ENCODE measurements at places on chromosomes 12 and 14.

- DNase-seq: no peak
Measured at GRCh38 chr12:41940571-41940970, 204.1 kb downstream of the GXYLT1 start.

DNA sequence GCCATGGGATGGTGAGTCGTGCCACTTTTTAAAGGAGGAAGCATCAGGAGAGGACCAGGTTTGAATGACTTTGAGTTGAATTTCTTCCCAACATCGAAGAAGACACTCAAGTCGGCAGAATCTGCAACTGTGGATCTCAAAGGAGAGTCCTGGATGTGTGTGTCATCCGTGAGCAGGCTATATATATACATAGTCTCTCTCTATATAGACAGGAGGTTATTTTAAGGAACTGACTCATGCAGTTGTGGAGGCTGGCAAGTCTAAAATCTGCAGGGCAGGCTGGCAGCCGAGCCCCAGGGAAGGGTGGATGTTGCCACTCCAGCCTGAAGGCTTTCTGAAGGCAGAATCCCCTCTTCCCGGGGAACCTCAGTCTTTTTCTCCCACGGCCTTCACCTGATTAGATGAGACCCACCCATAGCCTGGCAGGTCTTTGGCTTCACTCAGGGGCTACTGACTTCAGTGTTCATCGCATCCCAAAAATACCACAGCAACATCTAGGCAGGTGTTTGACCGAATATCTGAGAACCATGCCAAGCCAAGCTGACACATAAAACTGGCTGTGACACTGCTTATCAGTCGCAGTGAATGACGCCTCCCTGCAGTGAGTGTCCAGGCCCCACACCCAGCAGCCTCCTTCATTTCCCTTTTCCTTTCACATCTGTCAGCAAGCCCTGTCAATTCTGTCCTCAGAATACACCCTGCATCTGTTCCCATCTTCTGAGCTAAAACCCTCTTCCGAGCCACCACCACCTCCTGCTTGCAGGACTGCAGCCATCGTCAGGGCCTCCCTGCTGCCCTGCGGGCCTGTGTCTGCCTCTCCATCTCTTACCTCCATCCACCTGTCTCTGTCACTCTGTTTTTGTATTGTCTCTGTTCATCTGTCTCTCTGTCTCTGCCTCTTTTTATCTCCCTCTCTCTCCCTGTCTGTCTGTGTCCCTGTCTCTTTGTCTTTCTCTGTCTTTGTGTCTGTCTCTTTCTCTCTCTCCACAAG is 54.0 kb downstream of the ZNF664 start:
- no peak for DNase-seq

DNA sequence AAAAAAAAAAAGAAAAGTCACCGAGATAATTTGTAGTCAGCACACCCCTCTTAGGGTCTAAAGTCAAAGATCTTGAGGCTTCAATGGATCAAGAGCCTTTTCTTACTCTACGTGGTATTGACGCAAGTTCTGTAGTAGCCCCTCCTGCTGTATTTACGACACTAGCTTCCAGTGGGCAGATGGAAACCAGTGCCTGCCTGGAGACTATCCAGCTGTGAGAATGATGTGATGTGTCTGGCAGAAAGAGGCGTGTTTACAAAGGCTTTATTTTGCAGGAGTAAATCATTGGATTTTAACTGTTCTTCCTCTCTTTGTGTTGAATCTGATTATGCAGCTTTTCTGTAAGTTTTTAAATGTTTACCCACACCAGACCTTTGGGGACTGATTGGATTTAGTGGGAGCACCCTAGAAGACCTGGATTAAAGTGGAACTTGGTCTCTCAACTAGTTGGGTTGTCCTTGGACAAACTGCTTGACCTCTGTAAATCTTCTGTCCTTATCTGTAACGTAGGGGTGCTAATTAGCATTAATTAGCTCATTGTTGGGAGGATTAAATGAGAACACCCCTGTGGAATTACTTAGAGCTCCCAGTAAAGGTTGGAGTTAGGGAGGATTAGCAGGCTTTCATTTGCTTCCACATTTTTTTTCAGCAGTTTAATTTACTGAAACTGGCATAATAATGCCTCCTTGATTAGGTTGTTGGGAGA is 72.4 kb downstream of the RASSF3 start:
- DNase-seq: peak; percentile 63

DNA sequence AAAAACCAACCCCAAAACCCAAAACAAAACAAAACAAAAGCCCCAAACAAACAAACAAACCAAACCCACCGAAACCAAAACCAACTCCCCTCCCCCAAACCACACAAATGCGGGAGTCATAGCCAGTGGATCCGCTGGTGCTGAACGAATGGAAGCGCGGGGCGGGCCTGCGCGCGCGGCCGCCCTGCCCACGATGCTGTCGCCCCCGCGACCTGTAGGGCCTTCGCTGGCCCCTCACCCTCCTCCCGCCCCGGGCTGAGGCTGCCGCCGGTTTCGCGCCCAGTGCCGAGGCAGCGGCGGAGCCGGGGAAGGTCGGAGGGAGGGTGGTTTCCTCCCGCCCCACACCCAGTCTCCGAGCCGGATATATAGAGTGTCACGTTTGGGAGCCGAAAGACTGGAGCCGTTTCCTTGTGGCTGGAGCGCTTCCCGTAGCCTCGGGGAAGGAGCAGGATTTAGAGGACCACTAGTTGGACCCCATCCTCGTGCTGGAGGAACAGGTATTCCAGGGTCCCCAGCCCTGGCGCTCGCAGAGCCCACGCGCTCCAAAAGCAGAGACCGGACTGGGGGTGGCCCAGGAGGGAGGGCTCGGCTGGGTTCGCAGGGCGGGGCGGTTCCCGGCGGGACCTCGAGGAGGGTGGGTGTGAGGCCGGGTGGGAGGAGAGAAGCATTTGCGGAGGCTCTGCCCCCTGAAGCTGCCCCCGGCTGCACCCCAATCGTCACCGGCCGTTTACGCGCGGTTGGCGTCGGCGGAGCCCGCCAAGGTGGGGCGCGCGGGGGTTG is at the start of gene FAR2:
FAR2 (plus strand) TSS at position 368 of the 780 bp plus-strand sequence. CDS start 121,172 bp downstream, outside the sequence.
- peak; percentile 74 for DNase-seq

- DNase-seq: no peak
Measured at GRCh38 chr12:101051901-101052550, 158.0 kb downstream of the SLC5A8 start.

- DNase-seq: no peak
Measured at GRCh38 chr14:91870001-91870400, 2.7 kb upstream of the TC2N start.

- DNase-seq: no peak
Measured at GRCh38 chr14:52845081-52845480, 53.7 kb upstream of the GNPNAT1 start.

DNA sequence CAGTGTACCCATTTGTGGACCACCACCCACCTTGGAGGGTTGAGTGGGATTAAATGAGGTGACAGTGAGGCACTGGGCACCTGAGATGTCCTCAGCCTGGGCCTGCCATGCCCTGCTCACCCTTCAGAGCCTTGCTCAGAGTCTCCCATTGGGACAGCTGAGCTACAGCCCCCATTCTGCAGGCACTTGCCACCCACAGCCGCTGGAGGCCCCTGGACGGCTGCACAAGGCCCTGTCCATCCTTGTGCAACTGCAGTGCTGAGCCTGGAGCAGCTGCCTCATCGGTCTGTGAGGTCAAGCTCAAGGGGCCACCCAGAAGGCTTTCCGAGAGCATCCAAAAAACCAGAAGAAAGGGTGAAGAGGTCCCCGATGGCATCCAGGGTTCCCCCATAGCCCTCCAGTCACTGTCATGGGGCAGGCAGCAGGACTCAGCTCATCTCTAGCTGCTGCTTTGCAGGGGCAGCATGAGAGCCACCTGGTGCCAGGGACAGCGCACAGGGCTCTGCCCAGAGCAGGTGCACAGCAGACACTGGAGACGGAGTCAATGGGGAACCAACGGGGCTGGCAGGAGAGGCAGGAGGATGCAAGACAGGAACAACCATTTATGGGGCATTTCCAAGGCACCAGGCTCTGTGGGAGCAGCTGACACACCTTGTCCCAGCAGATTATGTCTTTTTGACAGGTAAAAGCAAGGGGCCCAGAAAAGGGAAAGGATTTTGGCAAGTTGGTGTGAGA is 84.6 kb downstream of the ARL6IP4 start:
- DNase-seq: no peak

GRCh38 chr12:121444842-121445202 is 44.9 kb downstream of the RNF34 start:
- DNase-seq: no peak

GRCh38 chr12:12877781-12878455 is 13.4 kb upstream of the GPRC5A start:
- no peak for DNase-seq

- no peak for DNase-seq
Measured at GRCh38 chr14:55614304-55614703, 34.3 kb downstream of the KTN1 start.

DNA sequence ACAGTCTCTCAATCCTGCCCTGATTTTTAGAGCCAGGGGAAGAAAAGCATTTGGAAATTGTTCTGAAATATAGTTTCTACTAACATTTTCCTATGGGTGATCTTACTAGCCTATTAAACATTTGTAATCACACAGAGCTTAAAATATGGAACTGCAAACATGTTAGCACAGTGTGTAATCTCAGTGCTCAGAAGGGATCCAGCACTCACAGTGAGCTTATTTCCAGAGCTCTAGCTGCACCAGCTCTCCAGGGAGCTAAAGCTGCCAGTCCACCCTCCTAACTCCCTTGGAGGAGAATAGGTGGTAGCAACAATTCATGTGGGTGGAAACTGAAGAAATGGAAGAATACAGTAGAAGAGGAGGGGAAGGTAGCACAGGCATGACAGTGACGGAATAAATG is 64.9 kb upstream of the SYT1 start:
- no peak for DNase-seq

- no peak for DNase-seq
Measured at GRCh38 chr12:110279566-110280375, 1.3 kb upstream of the ATP2A2 start.

DNA sequence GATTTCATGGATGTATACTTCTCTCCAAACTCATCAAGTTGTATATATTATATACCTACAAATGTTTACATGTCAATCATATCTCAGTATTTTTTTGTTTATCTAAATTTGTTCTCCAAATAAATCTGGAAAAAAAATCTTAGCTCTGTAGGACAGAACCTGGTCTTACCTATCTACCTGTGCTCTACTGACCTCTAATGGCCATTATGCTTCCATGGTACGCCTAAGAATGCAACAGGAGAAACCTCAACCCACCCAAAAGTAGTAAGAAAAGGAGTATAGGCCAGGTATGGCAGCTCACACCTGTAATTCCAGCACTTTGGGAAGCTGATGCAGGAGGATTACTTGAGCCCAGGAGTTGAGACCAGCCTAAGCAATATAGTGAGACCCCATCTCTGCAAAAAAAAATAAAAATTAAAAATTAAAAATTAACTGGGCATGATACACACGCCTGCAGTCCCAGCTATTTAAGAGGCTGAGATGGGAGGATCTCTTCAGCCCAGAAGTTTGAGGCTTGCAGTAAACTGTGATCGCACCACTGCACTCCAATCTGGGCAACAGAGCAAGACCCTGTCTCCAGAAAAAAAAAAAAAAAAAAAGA is 8.7 kb downstream of the OR11H4 start:
- DNase-seq: peak; percentile 14

DNA sequence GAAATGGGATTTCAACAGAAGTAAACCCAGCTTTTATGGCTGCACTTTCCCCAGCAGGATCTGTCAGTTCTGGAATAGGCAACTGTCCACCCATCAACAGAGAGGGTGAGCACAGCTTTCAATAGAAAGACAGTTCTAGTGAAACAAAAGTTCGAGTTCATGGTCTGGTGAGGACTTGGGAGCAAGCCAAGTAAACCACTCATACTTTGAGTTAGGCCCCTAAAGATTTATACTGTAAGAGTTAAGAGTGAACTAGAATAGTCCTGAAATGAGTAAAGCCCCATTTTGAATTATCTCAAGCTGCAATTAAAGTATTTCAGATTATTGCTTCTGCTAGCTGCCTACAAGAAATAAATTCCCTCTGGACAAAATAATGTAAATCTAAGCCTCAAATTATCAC is 82.6 kb downstream of the METTL25 start:
- DNase-seq: no peak

- DNase-seq: no peak
Measured at GRCh38 chr12:121484967-121485366, 85.0 kb downstream of the RNF34 start.

DNA sequence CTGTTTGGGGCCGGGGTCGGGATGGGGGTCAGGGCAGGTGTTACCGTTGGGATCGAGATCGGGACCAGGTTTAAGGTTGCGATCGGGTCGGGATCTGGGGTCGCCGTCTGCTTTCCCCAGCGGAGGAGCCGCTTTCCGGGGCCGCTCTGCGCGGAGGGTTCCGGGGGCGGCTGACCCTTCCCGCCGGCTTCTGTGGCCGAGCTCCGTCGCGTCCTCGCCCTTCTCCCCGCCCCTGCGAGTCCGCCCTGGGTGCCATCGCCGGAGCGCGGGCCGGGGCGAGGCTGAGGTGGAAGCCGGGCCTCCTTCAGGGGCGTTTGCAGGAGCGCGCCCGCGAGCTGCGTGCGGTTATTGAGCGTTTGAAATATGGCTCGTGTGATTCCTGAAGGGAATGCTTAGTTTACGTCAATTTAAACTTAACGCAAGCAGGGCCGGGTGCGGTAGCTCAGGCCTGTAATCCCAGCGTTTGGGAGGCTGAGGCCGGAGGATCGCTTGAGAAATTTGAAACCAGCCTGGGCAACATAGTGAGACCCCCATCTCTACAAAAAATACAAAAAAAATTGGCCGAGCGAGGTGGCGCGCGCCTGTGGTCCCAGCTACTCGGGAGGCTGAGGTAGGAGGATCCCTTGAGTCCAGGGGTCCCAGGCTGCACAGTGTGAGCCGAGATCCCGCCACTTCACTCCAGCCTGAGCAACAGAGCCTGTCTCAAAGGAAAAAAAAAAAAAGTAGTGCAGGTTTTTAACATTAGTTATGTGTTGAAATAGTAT is 620 bp downstream of the PGAM5 start:
- DNase-seq: no peak

GRCh38 chr12:14403293-14403692 is 37.8 kb downstream of the ATF7IP start:
- DNase-seq: no peak

- peak; percentile 78 for DNase-seq
Measured at GRCh38 chr12:132429946-132430643, 59.9 kb upstream of the FBRSL1 start.

DNA sequence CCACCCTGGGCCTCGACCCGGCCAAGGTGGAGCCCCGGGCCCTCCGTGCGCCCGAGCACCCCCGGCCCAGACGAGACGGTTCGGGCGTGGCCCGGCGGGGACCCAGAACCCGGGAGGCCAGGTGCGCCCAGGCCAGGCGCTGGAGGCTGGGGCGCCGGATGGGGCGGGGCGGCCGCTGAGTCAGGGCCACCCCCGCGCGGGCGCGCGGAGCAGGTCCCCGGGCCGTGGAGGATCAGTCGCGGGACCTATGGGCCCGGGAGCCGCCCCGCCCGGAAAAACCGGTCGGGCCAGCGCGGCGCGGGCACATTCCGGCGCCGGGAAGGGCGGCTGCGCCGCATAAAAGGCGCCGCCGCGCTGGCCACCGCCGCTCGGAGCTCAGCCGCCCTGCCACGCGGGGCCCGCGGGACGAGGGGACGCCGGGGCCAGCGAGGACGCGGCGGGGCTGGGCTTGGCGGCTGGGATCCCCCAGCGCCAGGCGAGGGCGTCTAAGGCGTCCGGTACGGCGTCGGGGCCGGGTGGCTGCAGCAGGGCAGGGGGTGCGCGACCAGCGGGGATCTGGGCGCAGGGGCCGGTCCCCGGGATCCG is 21.5 kb upstream of the KIF26A start:
- DNase-seq: peak; percentile 78

Data from iPS-NIHi11 (cell line).